ENCODE measurements at places on chromosomes 6 and 20. TPM values are rescaled to one million over a fixed set of nuclear protein-coding genes. Genes with fewer than 3 reads are reported as not detected.

Gene RAET1L
- not detected for total RNA-seq

Gene BANF2
- total RNA-seq, result not detected

DNA sequence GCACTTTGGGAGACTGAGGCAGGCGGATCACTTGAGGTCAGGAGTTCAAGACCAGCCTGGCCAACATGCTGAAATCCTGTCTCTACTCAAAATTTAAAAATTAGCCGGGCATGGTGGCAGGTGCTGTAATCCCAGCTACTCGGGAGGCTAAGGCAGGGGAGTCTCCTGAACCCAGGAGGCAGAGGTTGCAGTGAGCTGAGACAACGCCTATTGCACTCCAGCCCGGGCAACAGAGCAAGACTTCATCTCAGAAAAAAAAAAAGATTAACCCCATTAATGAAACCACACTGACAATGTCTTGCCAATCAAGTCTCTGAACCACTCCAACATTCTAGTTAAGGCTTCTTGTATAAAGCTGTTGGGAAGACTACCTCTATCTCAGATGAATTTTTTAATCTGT lies 4.0 kb downstream of the PREP start:
- peaks cover 52% of the 10 kb centered on the region for H3K4me1 ChIP-seq
- H3K4me3 ChIP-seq, result no peak overlapping the region
- no peak for DNase-seq
- H3K27me3 ChIP-seq, result no peaks in the 10 kb centered on the region
- peaks cover 12% of the 10 kb centered on the region for H3K36me3 ChIP-seq

GRCh38 chr6:37495244-37495934 lies 4.3 kb downstream of the CCDC167 start:
- peaks cover 88% of the 10 kb centered on the region for H3K4me1 ChIP-seq
- H3K4me3 ChIP-seq, result peak overlapping the region; percentile 9

DNA sequence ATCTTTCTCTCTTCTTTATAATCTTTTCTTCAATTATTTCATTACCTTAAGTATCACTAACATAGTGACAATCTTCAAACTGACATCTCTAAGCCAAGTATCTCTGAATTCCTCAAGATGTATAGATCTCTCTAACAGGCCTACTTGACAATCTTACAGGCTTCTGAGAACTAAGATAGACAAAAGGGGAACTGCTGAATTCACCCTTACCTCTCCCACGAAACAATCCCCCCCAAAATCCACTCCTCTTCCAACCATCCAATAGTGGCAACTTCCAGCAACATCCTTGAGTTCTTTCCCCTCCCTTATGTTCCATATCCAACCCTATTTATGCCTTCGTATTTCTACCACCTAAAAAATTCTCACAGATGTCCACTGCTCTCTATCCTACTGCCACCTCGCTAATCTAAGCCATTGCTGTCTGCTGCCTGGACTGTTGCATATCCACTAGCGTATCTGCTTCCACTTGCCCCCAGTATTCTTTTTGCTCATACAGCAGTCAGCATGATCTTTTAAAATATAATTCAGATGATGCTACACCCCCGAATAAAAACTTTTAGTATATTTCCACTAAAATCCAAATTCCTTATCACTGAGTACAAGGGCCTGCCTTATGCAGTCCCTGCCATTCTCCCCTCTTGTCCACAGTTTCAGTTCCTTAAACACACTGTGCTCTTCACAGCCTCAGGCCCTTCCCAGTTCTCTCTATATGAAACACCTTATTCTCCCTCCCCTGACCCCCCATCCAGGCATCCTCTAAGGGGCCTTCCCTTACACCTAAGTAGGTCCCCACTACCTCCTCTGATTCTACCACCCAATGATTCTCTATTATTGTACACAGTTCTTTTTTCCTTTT lies 8.0 kb downstream of the REPS1 start:
- peaks cover 3% of the 10 kb centered on the region for H3K36me3 ChIP-seq
- peaks cover 48% of the 10 kb centered on the region for H3K4me1 ChIP-seq
- DNase-seq, result no peak
- no peaks in the 10 kb centered on the region for H3K27me3 ChIP-seq

DNA sequence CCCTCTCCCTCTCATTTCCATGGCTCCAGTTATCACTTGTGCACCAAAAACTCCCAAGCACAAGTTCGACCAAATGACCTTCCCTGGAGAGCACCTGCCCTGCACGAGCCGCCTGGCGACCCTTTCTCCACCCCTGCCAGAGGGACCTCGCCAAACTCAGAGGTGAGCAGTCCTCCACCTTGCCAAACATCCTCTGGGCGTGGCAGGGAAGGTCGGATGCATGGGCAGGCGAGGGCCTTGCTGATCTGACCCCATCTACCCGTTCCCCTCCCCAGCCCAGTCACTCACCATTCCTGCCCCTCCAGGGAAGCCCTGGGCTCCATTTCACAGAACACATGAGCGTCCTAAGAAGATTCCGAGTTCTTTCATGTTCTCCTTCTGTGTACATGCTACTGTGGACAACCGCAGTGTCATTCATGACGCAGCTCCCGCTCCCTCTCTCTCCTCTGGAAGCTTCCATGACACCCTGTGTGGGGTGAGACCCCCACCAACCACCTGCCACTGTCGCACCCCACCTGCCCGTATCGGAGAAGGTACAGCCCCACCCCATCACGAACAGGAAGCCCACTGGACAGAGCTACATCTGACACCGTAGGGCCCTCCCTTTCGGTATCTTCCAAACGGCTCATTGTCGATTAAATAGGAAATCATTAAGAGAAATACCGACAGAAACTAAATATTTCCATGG lies 104.3 kb downstream of the DACT2 start:
- H3K27me3 ChIP-seq, result peaks cover 2% of the 10 kb centered on the region
- no peaks in the 10 kb centered on the region for H3K4me1 ChIP-seq
- H3K4me3 ChIP-seq, result no peak overlapping the region
- H3K27ac ChIP-seq, result no peak overlapping the region
- DNase-seq, result no peak

Data from activated CD8-positive, alpha-beta T cell treated with anti-CD3 and anti-CD28 coated beads for 36 hours (primary cell).